Stimulated activated CD8-positive, alpha-beta memory T cell treated with anti-CD3 and anti-CD28 coated beads, Interleukin-4, amount 100 ng/mL, for 24 hours (primary cell): ENCODE measurements at places on chromosomes 3 and 15.

GRCh38 chr3:38029400-38030125, at the start of gene PLCD1:
PLCD1 (minus strand) TSS chr3:38029642; CDS start chr3:38029539, 103 bp downstream.
- DNase-seq = no peak

- no peak for DNase-seq
These were observed 14.8 kb upstream of the TMOD3 start for GRCh38 chr15:51814606-51815005.

DNA sequence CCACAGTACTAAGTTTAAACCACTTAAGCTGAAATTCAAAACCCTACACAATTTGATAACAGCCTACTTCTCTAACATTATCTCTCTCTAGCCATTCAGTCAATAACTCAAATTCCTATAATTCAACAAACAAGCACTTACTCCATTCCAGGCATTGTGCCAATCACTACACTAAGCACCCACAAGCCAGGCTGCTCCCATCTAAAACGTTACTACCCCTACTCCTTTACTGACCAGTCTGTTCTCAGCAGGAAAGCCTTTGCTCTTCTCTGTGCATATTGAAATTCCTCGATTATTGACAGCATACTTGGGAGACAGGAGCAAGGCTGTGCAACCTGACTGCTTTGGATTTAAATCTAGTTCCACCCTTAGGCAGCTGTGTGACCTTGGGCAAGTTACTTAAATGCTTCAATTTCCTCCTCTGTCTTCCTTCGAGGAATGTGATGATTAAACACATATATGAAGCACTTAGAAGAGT, 177.2 kb upstream of the THBS1 start:
- no peak for DNase-seq

GRCh38 chr15:25188551-25189101, 233.8 kb downstream of the SNRPN start:
- DNase-seq = no peak

DNA sequence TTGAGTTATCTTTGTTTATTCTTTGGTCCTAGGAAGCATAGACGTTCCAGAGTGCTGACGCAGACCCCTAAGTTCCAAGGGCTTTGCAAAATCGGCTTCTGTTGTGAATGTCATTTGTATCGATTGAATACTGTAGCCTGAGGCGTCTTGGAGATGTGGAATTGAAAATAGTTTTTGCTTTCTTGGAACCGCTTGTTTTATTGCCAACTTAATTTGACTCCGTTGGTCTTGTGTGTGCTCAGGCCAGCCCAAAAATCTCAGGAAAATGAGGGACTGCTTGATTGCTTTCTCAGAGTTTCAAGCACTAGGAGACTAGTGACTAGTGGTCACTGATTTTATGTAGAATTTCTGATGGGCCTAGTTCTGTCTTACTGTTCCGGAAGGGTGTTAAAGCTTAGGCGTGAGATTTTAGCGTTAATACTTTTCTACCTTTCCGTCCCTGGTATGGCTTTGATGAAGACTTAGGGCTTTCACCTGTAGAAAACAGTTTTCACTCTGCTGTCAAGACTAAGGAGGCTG, 263 bp upstream of the UTS2B start:
- no peak for DNase-seq

DNA sequence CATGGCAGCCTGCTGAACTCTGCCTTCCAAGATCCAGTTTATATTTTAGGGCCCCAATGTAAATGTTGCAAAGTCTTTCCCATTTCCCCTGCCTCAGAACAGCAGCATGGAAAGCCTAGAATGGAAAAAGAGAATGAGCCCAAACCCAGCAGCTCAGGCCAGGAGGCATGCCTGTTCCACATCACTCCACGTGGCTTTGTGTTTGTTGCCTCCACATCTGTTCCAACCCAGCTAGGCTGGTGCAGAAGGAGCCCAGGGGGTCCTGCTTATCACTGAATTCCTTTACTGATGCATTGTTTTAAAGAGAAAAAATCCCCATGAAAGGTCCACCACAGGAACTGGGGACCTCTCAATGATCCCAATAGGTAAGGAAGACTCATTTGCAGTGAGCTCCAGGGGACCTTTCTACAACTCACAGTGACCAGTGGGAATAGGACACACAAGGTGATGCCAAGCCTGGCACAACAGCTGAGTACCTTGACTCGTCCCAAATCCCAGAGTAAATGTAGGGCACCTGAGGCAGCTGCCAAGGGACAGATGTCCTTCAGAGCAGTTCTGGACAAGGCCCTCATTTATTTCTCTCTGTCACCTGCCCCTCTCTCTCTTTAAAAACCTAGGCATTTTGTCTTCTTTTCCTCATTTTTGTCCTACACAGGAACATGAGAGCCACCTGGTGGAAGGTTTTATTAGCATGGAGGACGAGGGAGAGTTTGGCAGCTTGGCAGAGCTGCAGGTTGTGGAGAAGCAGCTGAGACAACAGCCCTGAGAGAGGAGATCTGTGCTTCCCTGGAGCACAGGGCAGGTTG, 41.7 kb upstream of the ADAMTS17 start:
- no peak for DNase-seq

DNA sequence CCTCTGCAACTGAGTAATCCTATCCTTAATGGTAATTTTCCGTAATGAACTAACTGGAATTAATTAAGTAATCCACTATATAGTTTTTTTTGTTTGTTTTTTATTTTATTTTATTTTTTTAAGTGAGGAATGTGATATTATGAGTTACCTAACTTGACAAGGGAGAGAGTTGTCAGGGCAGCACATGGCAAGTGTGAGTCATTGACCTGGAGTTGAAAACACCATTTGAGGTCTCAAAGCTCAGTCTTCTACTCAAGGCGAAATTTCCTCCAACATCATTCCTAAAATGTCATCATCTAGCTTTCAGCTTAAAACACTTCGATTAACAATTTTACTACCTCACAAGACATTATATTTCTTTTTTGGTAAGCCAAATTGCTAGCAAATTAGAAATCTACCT, 87.8 kb downstream of the NECTIN3 start:
- DNase-seq = no peak

DNA sequence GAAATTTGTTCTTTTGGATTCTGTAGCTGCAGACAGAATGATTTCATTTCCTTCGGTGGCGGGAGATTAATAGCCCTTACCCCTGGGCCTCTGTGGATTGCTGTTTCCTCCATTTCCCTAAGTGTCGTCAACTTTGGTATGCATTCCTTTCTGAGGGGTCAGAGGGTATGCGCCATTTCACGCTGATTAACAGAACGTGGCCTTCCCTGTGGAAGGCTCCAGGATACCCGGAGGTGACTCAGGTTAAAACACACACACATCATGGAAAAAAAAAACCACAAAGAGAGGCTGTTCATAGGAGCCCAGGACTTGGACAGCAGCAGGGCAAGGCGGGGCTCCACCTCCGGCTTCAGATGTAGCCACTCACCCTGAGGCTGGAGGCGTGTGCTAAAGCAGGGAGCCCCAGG, 51.9 kb downstream of the EPHB1 start:
- no peak for DNase-seq

DNA sequence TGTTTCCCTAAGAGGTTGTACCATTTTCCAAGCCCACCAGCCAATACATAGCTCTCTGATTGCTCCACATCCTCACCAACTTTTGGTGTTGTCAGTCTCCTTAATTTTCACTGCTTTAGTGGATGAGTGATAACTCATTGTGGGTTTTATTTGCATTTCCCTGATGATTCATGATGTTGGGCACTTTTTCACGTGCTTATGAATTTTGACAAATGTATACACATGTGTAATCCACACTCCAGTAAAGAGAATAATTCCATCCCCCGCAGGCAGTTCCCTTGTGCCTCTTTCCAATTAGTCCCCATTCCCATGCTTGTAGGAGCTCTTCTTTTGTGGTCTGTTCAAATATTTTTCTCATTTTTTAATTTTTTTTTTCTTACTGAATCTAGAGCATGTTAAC, 52.4 kb downstream of the ANP32A start:
- no peak for DNase-seq
